Smooth muscle cell of bladder (primary cell): ENCODE measurements at places on chromosomes 4 and X. TPM values are rescaled to one million over a fixed set of nuclear protein-coding genes. Genes with fewer than 3 reads are reported as not detected.

The GPR78 gene
- 1.1 and 3.0 TPM in 2 replicates for total RNA-seq

The COX7B2 gene
- total RNA-seq, result not detected in 2 replicates

The KLB gene
- total RNA-seq, result not detected in 2 replicates

The HSFX1 gene
- 0.37 and 0.71 TPM in 2 replicates for total RNA-seq
